ENCODE measurements at places on chromosomes 4 and X.

GRCh38 chr4:145177511-145177905 is 2.9 kb downstream of the OTUD4 start:
- H3K4me1 ChIP-seq, result peaks cover 15% of the 10 kb centered on the region
- H3K4me3 ChIP-seq, result peak overlapping the region; percentile 75
- peaks cover 18% of the 10 kb centered on the region for H3K36me3 ChIP-seq
- no peak for DNase-seq
- H3K27ac ChIP-seq, result peak overlapping the region; percentile 100

DNA sequence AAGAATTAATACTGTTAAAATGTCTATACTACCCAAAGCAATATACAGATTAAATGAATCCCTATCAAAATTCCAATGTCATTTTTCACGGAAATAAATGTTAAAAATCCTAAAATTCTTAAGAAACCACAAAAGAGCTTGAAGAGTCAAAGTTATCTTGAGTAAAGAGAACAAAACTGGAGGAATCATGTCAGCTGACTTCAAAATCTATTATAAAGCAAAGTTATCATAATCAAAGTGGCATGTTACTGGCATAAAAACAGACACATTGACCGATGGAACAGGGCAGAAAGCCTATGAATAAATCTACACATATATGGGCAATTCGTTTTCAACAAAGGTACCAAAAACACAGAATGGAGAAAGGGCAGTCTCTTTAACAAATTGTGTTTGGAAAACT is 579.0 kb downstream of the INPP4B start:
- H3K36me3 ChIP-seq, result no peaks in the 10 kb centered on the region
- no peaks in the 10 kb centered on the region for H3K4me1 ChIP-seq
- H3K27ac ChIP-seq, result no peak overlapping the region
- H3K27me3 ChIP-seq, result no peaks in the 10 kb centered on the region
- DNase-seq, result no peak
- H3K4me3 ChIP-seq, result no peak overlapping the region

DNA sequence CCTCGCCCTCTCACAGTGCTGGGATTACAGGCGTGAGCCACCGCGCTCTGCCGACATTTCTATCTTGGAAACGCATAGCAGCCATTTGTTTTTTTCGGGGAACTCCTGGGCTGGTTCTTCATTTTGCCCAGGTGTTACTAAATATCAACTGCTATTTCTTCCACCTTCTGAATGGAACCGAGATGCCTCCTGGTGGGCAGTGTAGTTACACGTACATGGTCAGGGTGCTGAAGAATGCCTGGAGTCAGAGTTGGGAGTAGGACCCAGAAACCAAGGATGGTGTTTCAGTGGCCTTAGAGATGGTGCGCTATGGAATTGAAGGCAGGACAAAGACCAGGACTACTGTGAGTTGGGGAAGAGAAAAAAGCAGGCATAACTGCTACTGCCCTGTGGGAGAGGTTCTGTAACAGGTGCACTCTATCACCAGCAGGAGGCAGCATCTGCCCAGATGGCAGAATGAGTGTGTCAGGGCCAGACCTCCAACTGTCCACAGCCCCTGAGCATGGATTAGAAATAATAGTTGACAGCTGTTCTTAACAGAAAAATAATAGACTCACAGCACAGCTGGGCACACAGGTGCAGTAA is 81.7 kb downstream of the ZC4H2 start:
- no peaks in the 10 kb centered on the region for H3K36me3 ChIP-seq
- H3K4me3 ChIP-seq, result no peak overlapping the region
- H3K4me1 ChIP-seq, result no peaks in the 10 kb centered on the region
- H3K27ac ChIP-seq, result no peak overlapping the region
- no peaks in the 10 kb centered on the region for H3K27me3 ChIP-seq

GRCh38 chr4:137651128-137651527 is 118.8 kb upstream of the PCDH18 start:
- no peak overlapping the region for H3K4me3 ChIP-seq
- H3K36me3 ChIP-seq, result no peaks in the 10 kb centered on the region
- DNase-seq, result no peak
- no peaks in the 10 kb centered on the region for H3K4me1 ChIP-seq
- no peak overlapping the region for H3K27ac ChIP-seq

GRCh38 chr4:152052451-152053057 is 291.7 kb upstream of the GATB start:
- DNase-seq, result no peak
- H3K4me3 ChIP-seq, result no peak overlapping the region
- no peaks in the 10 kb centered on the region for H3K27me3 ChIP-seq
- H3K36me3 ChIP-seq, result no peaks in the 10 kb centered on the region

GRCh38 chr4:39037491-39037825 is 5.2 kb upstream of the TMEM156 start:
- no peak overlapping the region for H3K27ac ChIP-seq
- no peak for DNase-seq
- no peak overlapping the region for H3K4me3 ChIP-seq
- H3K27me3 ChIP-seq, result no peaks in the 10 kb centered on the region
- no peaks in the 10 kb centered on the region for H3K36me3 ChIP-seq
- peaks cover 6% of the 10 kb centered on the region for H3K4me1 ChIP-seq

- no peak overlapping the region for H3K27ac ChIP-seq
- no peak for DNase-seq
- H3K4me3 ChIP-seq, result no peak overlapping the region
- H3K27me3 ChIP-seq, result no peaks in the 10 kb centered on the region
Observed at GRCh38 chr4:182307746-182308145, 64.5 kb downstream of the TENM3 start.

DNA sequence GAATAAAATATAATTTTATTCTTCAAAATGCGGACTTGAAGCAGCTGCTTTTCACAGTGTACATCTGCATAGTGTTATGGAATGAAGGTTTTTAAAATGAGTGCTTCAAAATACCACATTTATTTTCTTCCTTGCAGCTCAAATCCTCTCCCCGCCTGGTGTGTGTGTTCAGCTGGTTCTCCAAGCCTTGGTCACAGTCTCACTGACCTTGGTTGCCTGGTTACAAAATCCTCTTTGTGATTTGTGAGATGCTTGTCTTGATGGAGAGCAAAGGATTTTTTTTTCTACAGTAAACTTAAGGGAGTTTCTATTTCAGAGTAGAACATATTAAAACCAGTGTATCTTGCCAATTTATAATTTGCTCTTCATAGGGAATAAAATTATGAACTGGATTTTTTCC is 139.2 kb downstream of the PCDH18 start:
- peaks cover 3% of the 10 kb centered on the region for H3K4me1 ChIP-seq
- no peaks in the 10 kb centered on the region for H3K27me3 ChIP-seq
- H3K4me3 ChIP-seq, result no peak overlapping the region
- no peak for DNase-seq

GRCh38 chrX:119643696-119644095 is 37.5 kb upstream of the NKRF start:
- no peaks in the 10 kb centered on the region for H3K27me3 ChIP-seq
- no peak overlapping the region for H3K4me3 ChIP-seq
- no peaks in the 10 kb centered on the region for H3K36me3 ChIP-seq
- no peak overlapping the region for H3K27ac ChIP-seq
- DNase-seq, result no peak

DNA sequence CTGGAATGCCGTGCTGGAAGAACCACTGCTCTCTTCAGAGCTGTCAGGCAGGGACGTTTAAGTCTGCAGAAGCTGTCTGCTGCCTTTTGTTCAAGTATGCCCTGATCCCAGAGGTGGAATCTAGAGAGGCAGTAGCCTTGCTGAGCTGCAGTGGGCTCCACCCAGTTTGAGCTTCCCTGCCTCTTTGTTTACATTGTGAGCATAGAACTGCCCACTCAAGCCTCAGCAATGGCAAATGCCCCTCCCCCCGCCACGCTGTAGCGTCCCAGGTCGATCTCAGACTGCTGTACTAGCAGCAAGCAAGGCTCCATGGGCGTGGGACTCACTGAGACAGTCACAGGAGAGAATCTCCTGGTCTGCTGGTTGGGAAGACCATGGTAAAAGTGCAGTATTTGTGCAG is 34.8 kb upstream of the MUC7 start:
- no peaks in the 10 kb centered on the region for H3K36me3 ChIP-seq
- H3K4me3 ChIP-seq, result no peak overlapping the region
- no peak overlapping the region for H3K27ac ChIP-seq
- H3K4me1 ChIP-seq, result no peaks in the 10 kb centered on the region
- H3K27me3 ChIP-seq, result no peaks in the 10 kb centered on the region

DNA sequence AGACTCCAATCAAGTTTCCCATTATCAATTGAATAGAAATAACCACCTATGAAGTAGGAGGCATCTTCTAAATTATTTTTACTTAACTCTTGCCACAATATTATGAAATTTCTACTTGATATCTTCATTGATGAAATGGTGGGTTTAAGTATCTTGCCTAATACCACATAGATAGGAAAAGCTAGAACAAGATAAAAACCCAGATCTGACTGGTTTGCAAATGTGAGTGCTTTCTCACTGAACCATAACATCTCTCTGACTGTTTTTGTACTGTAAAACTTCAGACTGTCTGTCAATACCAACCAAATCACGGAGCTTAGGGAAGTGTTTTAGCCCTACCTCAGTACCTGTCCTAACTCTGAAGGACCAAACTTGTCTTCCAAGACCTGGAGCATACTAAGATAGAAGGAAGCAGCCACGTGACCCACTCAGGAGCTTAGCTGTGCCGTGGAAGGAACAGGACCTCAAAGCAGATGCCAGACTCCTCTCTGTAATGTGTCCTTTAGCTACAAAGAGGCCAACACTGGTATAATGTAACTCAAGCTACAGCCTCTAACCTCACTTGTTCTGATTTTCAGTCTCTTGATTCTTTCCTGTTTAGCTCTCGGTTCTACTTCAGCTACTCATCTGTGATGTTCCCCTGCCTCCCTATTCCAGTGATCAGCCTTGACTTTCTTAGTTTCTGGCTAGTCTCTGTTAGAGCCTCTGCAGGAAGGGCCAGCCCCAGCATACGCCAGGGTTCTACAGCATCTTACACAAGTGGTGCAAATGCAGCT is 84.4 kb downstream of the LRP2BP start:
- H3K27me3 ChIP-seq, result no peaks in the 10 kb centered on the region
- DNase-seq, result no peak
- H3K4me1 ChIP-seq, result no peaks in the 10 kb centered on the region
- H3K4me3 ChIP-seq, result no peak overlapping the region

DNA sequence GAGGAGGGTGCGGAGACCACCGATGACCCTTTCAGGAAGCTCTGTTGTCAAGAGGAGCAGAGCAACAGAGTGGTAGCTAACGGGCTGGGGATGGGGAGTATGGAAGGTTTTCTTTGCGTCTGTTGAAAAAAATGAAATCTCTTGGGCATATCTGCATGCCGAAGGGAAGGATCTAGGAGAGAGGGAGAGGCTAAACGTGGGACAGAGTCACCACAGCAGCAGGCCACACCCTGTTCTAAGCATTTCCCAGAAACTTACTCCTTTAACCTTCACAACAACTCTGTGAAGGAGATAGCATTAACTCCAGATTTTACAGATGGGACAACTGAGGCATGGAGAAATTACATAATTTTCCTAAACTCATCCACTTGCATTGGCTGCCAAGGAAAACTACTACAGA is 71.8 kb upstream of the EXOC1L start:
- no peak for DNase-seq
- H3K4me3 ChIP-seq, result no peak overlapping the region

DNA sequence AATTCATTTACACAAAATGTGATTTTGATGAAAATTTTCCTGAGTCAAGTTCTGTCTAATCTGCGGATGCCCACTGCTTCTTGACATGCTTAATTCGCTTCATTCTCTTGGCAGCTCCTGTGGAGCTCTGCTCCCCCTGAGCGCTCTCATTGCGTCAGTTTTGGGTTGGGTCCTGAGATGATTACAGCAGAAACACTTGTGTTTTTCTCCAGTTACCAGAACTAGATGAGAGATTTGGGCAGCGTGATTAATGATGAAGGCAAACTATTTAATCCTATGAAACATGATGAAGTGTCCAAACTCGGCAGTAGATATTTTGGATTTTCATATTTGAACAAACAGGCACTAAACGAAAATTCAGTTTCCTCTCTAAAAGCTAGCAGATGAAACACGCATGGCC is 4.2 kb upstream of the CXCL1 start:
- no peaks in the 10 kb centered on the region for H3K27me3 ChIP-seq
- no peak for DNase-seq
- no peak overlapping the region for H3K27ac ChIP-seq
- no peaks in the 10 kb centered on the region for H3K4me1 ChIP-seq

DNA sequence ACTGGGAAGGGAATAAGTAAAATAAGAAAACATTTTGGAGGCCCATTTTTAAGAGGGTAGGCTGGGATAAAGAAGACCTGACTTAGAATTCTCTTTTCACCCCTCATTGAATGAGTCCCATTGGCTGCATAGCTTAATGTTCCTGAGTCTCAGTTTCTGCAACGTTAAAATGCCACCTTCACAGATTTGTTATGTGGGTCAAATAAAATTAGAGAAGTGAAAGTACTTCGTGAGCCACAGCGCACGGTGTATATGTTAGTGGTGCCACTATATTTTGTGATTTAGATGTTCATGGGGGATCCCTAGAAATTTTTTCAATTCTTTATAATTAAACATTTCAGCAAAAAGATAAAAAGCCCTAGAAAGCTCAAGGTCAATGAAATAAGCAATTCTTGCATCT is 109.2 kb upstream of the HS3ST1 start:
- no peaks in the 10 kb centered on the region for H3K27me3 ChIP-seq
- no peaks in the 10 kb centered on the region for H3K36me3 ChIP-seq
- H3K4me3 ChIP-seq, result no peak overlapping the region
- no peak for DNase-seq
- H3K4me1 ChIP-seq, result no peaks in the 10 kb centered on the region
- H3K27ac ChIP-seq, result no peak overlapping the region

DNA sequence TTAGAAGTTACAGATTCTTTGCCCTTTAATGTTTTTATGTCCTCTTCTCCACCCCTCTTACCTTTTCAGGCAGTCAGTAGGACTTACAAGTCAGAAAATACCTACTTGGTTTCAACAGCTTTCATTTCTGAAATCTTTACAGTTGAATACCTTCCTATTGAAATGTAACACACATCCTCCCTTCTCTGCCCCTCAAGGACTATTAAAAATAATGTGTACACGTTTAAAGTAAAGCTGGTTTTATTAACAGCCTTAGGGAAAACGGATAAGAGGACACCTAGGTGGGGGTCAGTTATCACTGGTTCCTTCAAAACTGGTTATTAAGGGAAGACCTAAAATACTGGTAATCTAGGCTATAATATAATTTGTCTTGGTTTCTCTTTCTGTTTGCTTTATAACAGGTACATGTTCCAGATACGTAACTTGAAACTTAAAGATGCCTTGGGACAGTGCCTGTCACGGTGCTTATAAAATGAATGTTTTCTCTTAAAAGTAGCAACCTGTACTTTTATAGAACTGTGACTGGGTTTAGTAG is 1.8 kb downstream of the CCSER1 start:
- H3K27ac ChIP-seq, result peak overlapping the region; percentile 25
- H3K4me3 ChIP-seq, result peak overlapping the region; percentile 64
- H3K36me3 ChIP-seq, result no peaks in the 10 kb centered on the region
- DNase-seq, result no peak

DNA sequence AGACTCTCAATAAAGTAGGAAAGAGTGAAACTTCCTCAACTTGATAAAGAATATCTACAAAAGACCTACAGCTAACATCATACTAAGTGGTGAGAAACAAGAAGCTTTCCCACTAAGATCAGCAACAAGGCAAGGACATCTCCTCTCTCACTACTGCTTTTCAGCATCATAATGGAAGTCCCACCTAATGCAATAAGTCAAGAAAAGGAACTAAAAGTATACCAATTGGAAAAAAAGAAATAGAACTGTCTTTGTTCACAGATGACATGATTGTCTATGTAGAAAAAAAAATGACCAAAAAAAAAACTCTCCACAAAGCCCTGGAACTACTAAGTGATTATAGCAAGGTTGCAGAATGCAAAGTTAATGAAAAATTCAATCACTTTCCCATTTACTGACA is 25.1 kb upstream of the SH3RF1 start:
- no peaks in the 10 kb centered on the region for H3K4me1 ChIP-seq
- H3K27me3 ChIP-seq, result no peaks in the 10 kb centered on the region
- DNase-seq, result no peak
- no peak overlapping the region for H3K27ac ChIP-seq
- no peak overlapping the region for H3K4me3 ChIP-seq
